Activated T-helper 1 cell treated with anti-CD3 and anti-CD28 coated beads, Interleukin-2, amount 50 U/mL, for 16 hours (primary cell): ENCODE measurements at places on chromosomes 1 and 21.

DNA sequence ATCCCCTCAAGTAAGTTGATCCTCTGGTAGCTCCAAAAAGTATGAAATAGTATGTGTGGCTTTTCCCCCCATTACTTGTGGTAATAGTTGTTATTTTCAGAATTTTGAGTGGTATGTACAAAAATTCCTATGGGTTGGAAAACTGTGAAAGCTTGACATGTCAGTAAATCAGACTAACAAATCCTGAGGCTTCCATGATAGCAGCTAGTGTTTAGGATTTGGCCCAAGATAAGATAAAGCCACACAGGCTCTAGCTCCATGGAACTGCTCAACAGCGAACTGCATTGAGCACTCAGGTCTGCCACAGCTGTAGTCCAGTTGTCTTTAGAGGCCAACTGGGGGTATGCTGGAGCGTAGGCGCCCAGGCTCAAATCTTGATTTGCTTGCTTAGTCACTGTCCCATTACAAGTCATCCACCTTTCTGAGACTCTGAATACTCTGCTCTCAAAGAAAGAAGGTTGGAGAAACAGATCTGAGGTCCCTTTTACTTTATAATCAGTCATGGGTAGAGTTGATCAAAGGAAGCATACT, 28.7 kb downstream of the ATP1A1 start:
- no peak for DNase-seq

DNA sequence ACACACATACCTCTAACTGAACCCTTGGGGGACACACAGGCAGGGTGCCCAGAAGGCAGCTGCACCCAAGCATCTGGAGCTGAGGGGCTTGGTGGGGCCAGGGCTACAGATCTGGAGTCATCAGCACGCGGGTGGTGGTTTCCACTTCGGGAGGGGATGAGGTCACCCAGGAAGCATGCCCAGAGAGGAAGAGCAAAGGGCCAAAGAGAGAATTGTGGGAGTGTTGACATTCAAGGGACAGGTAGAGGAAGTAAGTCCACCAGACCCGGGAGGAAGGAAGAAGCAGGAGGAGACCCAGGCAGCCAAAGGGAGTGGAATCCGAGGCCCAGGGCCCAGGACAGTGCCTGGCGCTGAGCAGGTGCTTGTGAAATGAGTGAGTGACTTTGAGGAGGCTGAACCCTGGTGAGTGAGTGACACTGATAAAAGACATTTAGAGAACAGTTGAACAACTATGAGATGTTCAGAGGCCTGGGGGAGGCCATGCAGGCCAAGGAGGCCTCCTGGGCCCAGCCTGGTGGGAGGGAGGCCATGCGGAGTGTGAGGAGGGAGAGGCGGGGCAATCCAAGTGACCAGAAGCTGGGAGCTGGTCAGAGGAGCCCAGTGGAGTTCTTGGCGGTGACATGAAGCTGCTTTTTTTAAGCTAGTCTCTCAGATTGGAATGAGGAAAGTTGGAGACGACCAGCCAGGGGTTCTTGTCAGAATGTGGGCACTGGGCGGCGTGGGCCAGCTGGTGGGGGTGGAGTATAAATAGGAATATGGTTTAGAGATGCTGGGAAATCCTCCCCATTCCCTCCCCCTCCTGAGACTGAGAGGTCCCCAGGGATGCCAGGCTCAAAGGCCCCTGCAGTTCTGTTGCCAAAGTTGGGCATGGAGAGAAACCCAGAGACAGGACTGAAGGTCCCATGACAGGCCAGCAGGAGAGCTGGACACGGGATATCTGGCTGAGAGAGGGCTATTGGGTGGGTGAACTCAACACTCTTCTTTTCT, 7.9 kb downstream of the CDK18 start:
- no peak for DNase-seq

GRCh38 chr1:23425193-23425494, 596 bp upstream of the TCEA3 start:
- DNase-seq, result no peak

GRCh38 chr1:170634293-170634692, 29.6 kb upstream of the PRRX1 start:
- no peak for DNase-seq

- DNase-seq, result no peak
Measured at GRCh38 chr1:1628754-1629429, 3.1 kb upstream of the MMP23B start.

GRCh38 chr1:104248385-104248784, 498.7 kb downstream of the AMY1C start:
- no peak for DNase-seq

DNA sequence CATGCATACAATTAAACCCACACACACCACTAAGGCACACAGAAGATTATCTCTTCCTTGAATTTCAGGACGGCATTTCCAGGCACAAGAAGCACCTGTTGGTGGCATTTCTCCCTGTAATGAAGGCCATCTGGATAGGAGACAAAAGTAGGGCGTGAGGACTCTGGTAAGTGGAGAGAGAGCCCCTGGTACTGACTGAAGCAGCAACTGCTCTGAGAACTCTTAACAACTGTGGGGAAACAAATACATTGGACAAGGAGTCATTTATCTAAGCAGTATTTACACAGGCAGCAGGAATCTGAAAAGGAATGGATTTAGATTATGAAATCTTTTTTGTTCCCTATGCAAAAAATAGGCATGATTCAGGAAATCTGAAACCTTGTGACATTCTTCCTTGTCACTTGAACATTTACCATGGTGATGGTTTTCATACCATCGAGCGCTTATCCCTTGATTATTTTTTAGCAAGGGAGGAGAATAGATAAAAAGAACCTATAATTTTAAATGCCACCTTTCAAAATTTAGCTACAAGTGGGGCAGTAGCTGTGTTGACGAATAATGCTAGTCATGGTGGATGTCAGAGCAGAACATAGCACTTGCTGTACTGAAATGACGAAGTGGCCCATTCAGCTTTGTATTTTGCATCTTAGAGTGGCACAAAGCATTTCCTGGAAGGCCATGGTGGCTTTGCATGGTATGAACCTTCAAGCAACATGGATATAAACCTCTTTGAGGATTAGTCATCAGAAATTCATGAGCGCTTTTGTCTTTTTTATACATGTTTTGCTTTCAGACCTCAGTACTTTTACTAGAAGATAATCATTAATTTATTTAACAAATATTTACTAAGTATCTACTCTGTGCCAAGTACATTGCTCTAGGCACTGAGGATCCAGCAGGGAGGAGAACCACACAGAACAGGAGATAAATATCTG, 362.0 kb downstream of the ADGRL2 start:
- no peak for DNase-seq

DNA sequence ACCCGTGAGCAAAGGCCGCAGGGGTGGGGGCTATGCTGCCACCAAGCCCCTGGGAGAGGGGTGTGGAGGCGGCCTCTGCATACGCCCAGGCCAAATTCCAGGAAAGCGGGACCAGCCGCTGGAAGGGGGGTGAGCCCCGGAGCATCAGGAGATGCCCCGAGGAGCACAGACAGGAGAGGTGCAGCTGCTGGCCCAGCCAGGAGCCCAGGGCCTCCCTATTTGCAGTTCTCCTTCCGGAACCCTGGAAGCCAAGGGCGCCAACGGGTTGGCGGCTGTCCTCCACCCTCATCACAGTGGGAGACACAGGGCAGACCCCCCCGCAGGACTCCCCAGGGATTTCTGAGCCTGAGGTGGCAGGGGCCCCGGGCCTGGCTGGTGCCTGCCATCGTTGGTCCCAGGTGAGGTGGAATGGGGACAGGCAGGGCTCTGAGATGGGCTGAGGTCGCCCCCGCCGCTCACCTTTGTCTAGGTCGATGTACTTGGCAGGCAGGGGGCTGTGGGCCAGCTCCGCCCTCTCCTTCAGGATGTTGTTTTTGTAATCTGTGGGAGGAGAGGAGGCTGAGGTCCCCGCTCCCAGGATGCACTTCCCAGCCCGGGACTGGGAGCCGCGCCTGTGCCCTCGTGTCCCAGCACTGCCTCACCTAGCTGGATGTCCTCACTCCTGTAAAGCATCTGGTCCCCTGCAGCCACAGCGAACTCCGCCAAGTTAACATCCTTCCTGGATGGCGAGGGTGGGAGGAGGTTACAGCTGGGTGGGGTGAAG, 4.4 kb upstream of the DVL1 start:
- DNase-seq, result no peak

- no peak for DNase-seq
Measured at GRCh38 chr1:159580340-159580739, 7.3 kb upstream of the APCS start.

DNA sequence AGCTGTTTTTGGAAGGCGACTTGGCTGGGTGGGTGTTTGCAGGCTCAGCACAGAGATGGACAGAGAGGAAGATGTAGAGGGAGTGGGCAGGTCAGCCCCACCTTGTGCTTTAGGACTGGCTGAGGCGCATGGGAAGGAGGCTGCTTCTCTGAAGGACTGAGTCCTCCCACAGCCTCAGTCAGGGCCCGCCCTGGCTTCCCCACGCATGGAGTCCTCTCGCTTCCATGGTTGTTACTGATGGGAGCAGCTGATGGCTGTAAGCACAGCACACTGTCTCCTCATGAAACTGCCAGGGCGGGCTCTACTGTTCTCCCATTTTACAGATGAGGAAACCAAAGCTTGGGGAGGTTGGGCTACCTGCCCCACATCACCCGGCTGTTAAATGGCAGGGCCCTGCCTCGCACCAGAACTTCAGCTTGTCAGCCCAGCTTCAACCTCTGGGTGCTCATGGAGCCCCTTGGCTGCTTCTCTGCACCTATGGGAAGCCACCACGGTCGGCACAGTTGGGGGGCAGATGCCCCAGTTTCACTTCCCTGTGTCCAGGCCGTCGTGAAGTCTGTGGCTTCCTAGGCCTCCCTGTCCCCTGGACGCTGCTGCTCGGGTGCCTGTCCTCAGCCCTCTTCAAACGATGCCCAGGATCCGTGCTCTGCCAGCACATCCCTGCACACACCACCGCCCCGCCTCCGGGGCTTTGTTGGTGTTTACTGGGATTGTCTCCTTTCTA, 2.4 kb downstream of the TMEM201 start:
- DNase-seq, result no peak

GRCh38 chr1:9265968-9266367, 26.7 kb upstream of the SPSB1 start:
- no peak for DNase-seq

DNA sequence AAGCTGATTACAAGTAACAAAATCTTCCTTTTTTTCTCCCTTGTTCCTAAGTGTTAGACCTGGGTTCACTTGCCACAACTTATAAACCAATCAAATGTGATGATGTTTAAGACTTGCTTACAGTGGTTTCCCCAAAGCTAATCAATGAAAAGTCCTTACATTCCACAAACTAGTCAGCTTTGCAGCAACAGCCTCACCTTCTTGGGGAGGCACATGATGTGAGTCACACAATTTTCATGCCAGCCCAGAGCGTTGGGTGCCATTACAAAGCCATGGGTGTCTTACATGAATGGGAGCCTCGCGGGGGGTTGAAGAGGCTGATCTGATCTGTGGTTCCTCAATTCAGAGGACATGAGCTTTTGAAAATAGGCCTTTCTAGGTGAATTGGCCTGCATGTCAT, 91.6 kb upstream of the UBE2U start:
- DNase-seq, result no peak

DNA sequence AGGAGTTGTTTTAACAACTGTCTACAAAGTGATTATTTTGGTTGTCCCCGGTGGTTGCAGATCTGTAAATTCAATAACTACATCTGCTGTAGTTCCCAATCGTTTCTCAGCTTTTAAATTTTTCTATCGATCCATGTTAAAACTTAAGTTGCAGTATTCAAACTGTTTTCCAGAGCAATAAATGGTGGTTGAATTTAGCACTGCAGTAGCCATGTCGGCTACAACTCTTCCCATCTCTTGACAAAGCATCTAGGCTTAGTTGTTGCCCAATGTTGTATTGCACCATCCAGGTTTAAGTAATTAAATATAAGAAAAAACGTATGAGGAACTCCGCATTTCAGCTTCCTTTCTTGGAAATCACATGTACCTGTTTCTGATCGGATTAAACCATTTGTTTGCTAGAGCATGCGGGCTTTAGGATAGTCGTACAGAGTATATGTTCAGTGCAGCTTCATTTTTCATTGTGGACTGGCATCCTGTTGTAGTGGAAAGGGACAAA, 996 bp downstream of the CNIH4 start:
- DNase-seq, result no peak

GRCh38 chr1:169060919-169061639, 45.4 kb upstream of the ATP1B1 start:
- DNase-seq, result no peak

DNA sequence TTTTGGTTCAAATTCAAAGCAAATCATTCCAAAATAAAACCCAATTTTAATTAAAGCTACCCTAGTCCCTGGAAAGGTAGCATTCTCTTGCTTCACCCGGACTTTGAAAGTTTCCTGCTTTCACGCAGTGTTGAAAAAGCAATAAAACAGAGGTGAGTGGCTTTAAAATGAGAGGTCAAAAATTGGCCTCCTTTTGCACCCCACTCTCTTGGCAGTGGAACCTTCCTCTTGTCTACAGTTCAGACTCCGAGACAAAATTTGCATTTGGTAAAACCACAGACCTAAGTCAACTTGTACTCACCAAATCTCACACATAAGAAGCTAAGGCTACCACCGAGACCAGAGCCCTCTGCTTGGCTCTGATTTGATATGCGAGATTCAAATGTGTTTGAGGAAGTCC, 252.7 kb downstream of the TTLL7 start:
- no peak for DNase-seq

- DNase-seq, result no peak
Measured at GRCh38 chr1:165697491-165697880, 876 bp downstream of the ALDH9A1 start.

DNA sequence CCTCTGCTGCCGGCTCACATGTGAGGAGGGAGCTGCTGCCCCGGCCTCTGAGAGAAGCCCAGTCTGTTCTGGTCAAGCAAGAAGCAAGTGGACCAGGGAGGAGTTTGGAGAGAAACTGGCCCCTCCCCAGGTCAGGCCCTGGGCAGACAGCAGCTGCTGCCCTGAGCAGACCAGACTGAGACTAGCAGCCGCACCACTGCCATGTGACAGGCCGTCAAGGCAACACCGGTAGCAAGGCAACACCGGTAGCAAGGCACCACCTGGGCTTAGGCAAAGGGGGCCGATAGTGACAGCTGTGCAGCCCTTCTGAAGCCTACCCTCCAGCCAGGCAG, 50.3 kb downstream of the ARHGEF16 start:
- no peak for DNase-seq
